T-helper 17 cell (primary cell): ENCODE measurements at places on chromosomes 12 and 14. TPM values are rescaled to one million over a fixed set of nuclear protein-coding genes. Genes with fewer than 3 reads are reported as not detected.
A peak's percentile ranks its signal among the peaks of the same experiment; 100 is the strongest.

DNA sequence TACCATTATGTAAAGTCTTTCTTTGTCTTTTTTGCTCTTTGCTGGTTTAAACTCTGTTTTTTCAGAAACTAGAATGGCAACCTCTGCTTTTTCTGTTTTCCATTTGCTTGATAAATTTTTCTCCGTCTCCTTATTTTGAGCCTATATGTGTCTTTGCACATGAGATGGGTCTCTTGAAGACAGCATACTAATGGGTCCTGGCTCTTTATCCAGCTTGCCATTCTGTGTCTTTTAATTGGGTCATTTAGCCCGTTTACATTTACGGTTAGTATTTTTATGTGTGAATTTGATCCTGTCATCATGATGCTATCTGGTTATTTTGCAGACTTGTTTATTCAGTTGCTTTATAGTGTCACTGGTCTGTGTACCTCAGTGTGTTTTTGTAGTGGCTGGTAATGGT is 207.9 kb upstream of the TMEM260 start:
- DNase-seq = no peak

GRCh38 chr12:12977231-12977630 is 22.8 kb downstream of the HEBP1 start:
- no peak for DNase-seq

GRCh38 chr14:70622111-70622712 is 19.5 kb upstream of the TTC9 start:
- DNase-seq = peak; percentile 12

DNA sequence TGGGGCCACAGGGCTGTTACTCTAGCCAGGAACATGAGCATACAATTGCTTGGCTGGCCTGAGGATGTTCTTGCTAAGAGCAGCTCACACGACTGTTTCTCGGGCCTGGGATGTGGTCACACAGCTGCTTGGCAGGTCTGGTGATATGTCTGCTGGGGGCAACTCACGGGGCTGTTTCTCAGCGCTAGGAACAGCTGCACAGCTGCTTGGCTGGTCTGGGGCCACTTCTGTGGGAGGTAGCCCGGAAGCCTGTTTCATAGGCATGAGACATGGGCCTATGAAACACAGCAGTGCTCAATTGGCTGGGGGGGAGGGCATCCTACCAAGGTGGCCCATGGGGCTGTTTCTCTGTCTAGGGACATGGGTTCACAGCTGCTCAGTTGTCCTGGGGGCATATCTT is 73.4 kb upstream of the DDHD1 start:
- no peak for DNase-seq

DNA sequence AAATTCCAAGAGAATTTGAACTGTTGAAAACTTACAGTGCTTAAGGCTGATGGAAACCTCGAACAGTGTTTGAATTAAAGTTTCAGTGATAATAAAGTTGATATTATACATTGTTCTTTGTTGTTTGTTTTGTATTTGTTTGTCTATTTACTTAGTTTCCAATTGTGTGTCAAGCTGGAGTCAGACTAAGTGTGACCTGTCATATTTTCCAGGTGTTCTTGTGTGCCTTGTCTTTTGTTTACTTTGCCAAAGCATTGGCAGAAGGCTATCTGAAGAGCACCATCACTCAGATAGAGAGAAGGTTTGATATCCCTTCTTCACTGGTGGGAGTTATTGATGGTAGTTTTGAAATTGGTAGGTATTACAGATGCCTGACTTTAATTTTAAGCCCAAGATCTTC is 6.0 kb downstream of the SLCO1C1 start:
- no peak for DNase-seq

DNA sequence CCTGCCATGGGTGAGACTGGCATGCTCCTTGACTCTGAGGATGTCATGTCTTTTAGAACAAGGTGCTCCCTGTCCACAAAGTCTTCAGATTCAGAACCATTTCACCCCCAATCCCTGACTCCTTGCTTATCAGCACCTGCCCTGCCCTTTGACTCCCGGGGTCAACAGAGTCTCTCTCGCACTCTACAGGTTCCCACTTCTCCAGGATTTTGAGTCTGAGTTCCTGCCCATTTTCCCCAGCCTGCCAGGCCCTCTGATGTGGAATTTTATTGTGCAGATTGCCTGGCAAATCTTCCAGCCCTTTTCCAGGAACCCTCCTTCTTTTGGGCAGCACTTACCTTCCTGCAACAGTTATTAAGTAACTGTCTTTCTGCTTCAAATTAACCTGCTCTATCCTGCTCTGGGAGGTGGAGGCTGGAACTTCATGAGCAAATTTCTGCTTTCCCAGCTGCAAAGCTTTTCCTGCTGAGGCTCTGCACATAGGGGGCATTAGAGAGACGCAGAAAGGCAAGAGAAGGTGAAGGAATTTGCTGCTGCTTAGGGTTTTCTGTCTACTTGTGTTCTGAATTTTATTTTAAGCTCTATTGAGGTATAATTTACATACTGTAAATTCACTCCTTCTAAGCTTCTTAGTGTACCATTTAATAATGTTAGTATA is 259.1 kb downstream of the PCNX1 start:
- DNase-seq = no peak

- no peak for DNase-seq
These were observed 3.6 kb downstream of the TTC5 start for GRCh38 chr14:20302042-20302755.

- no peak for DNase-seq
These were observed 677.8 kb downstream of the BCL11B start for GRCh38 chr14:98594156-98594555.

GRCh38 chr14:65560340-65561027 is 148.0 kb downstream of the FUT8 start:
- no peak for DNase-seq

GRCh38 chr14:24058260-24058950 is 6.6 kb downstream of the CARMIL3 start:
- DNase-seq = peak; percentile 38

- no peak for DNase-seq
These were observed 92.5 kb downstream of the VCPKMT start for GRCh38 chr14:50023671-50024490.

DNA sequence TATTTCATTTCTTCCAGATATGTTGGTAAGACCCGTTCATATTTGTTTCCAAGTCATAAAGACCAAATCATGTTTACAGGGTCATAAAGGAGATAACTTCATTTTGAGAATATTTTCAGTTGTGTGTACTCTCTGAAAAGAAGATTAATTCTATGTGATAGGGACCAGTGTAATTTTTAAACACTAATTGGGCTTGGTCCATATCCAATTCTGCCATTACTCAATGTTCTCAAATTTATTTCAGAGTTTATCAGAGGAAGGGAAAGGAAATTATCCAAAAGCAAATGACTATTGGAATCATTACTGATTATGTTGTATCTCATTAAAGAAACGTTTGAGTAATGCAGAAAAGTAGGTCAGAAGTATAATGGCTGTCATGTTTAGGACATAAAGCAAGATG is 126.8 kb upstream of the DCN start:
- DNase-seq = no peak

DNA sequence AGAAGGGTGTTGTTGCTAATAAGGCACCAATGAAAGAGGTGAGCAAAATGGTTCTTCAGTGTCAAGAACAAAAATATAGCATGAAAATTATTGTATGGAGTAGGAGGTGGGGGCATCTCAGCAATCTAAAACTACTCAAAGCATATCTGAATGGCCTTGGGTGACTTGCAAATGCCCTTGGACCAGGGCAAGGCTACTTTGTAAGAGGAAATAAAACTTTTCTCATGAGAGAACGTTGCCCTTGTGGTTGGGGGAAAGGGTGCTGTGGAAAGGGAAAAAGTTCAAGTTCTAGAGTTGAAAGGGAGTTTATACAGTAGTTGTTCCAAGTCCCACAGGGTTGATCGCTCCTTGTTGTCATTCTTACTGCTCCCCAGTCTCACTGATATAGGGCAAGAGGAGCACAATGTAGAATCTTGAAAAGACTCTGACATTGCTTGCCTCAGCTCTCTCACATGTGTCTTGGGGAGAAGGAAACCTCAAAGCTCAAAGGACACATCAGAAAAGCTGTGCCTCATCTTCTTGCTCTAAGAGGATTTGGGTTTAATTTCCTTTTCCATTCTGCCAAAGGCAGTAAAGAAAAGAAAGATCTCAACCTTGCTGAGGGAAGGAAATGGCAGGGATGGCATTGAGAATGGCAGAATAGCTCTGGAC is 270.5 kb downstream of the DUSP6 start:
- no peak for DNase-seq

GRCh38 chr12:82329508-82329907 is 28.7 kb downstream of the CCDC59 start:
- DNase-seq = no peak

DNA sequence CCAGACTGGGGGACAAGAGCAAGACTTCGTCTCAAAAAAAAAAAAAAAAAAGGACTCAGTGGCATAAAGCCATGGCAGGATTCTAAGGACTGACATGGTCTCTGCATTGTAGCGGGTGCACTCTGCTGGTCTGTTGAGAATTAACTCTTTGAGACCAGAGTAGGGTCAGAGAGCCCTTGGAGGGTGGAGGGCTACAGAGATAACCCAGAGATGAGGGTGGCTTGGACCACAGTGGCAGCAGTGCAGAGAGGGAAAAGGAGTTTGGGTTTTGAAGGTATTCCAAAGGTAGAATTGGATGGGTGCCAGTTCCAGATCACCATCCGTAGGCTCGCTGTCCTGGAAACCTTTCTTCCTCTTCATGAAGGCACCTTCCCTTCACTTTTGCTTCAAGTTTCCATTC is 14.3 kb upstream of the DYNC1H1 start:
- DNase-seq = no peak

DNA sequence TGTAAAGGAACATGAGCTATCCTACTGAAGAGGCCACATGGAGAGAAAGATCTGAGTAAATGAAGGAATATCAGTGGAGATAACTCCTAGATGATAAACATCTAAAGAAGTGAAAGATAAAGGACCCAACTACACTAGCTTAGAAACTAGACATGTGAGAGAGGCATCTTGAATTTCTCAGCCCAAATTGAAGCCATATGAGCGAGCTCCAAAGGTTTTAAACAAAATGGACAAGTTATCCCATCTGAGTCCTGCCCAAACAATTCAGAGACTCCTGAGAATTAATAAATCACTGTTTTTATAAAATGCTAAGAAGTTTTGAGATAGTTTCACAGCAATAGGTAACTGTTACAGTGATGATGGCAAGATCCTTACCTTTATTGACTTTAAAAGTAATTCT is 438.9 kb downstream of the NAV3 start:
- DNase-seq = no peak

- no peak for DNase-seq
These were observed 238.2 kb upstream of the NOVA1 start for GRCh38 chr14:26835979-26836570.

GRCh38 chr14:52553671-52554575 is 1.3 kb downstream of the GPR137C start:
- peak; percentile 68 for DNase-seq

DNA sequence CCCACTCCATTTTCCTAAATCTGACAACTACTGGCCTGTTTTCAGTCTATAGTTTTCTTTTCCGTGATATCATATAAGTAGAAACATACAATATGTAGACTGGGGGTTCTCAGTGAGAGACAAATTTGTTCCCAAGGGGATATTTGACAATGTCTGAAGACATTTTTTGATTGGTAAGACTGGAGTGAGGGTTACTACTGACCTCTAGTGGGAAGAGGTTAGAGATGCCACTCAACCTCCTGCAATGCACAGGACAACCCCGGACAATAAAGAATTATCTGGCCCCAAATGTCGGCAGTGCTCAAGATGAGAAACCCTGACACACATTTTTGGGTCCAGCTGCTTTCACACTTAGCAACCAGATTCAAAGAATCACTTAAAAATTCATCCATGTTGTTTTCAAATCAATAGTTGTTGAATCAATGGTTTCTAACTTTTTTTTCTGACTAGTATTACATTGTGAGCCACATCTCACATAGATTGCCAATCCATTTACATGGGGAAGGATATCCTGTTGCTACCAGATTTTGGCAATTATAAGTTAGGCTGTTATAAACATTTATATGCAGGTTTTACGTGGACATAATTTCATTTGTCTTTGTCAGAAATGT is 307.1 kb downstream of the RPL10L start:
- no peak for DNase-seq

DNA sequence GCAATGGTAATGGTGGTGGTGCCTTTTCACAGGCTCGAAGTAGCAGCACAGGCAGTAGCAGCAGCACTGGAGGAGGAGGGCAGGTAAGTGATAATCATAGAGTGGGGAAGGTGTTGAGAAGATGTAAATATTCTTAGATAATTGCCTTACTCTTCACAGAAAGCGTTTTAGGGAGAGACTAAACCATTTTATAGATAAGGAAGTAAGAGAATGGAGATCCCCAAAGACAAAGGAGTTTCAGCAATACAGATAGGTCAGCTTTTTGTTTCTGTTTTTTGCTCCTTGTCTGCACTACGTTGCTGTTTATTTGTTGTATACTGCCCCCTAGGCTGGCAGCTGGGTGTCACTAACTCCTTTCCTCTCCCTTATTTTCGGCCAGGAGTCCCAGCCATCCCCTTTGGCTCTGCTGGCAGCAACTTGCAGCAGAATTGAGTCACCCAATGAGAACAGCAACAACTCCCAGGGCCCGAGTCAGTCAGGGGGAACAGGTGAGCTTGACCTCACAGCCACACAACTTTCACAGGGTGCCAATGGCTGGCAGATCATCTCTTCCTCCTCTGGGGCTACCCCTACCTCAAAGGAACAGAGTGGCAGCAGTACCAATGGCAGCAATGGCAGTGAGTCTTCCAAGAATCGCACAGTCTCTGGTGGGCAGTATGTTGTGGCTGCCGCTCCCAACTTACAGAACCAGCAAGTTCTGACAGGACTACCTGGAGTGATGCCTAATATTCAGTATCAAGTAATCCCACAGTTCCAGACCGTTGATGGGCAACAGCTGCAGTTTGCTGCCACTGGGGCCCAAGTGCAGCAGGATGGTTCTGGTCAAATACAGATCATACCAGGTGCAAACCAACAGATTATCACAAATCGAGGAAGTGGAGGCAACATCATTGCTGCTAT is 2.0 kb downstream of the SP1 start:
- peak; percentile 32 for DNase-seq

DNA sequence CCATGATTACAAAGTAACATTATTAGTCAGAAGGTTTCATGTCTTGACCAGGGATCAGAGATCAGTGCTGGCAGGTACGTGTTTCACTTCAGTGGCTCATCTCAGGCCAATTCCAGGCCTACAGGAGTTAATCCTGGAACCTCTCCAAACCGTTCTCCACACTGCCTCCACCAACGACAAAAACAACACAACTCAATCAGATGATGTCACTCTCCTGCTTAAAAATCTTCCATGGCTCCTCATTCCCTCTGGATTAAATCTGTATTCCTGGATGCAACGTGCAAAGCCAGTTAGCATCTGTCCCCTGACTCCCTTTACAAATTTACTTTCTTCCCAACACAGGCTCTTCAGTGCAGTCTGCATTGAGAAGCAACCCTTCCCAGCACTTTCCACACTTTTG is 34.3 kb upstream of the TXNRD1 start:
- DNase-seq = no peak

GRCh38 chr12:101714877-101715444 is 17.5 kb downstream of the CHPT1 start:
- no peak for DNase-seq

Gene RIMBP2
- not detected for total RNA-seq

Gene TSPAN19
- total RNA-seq = not detected

Gene SOAT2
- total RNA-seq = 0.83 TPM

Gene LIN7A
- 0.22 TPM for total RNA-seq

Gene DDIT3
- total RNA-seq = 145 TPM

Gene C12orf57
- total RNA-seq = 226 TPM

Gene WNT1
- 2.2 TPM for total RNA-seq

Gene ALX1
- total RNA-seq = not detected

Gene A2M
- not detected for total RNA-seq

Gene GALNT9
- total RNA-seq = not detected

Gene RNASE7
- total RNA-seq = not detected

Gene ESYT1
- total RNA-seq = 178 TPM

Gene SMCO2
- total RNA-seq = not detected

Gene LTBP2
- total RNA-seq = 0.57 TPM
